Activated CD8-positive, alpha-beta memory T cell treated with anti-CD3 and anti-CD28 coated beads, Interleukin-2, amount 10 ng/mL, durations not matched to agents 7 days and 5 days (primary cell): ENCODE measurements at places on chromosomes 11 and 22.
A peak's percentile ranks its signal among the peaks of the same experiment; 100 is the strongest.

GRCh38 chr11:554428-555226, 5.9 kb downstream of the LMNTD2 start:
- H3K4me3 ChIP-seq, result peak overlapping the region; percentile 9
- H3K4me1 ChIP-seq, result peaks cover 1% of the 10 kb centered on the region
- H3K27me3 ChIP-seq, result peaks cover 18% of the 10 kb centered on the region
- no peaks in the 10 kb centered on the region for H3K36me3 ChIP-seq
- H3K27ac ChIP-seq, result no peak overlapping the region
- peak; percentile 82 for DNase-seq

GRCh38 chr11:77104727-77105126, 2.1 kb downstream of the OMP start:
- H3K27ac ChIP-seq, result no peak overlapping the region
- H3K27me3 ChIP-seq, result peaks cover 3% of the 10 kb centered on the region
- DNase-seq, result no peak
- H3K4me3 ChIP-seq, result no peak overlapping the region
- H3K36me3 ChIP-seq, result peaks cover 2% of the 10 kb centered on the region

- peaks cover 3% of the 10 kb centered on the region for H3K36me3 ChIP-seq
- H3K4me1 ChIP-seq, result peaks cover 26% of the 10 kb centered on the region
- no peaks in the 10 kb centered on the region for H3K27me3 ChIP-seq
- H3K27ac ChIP-seq, result peak overlapping the region; percentile 95
- DNase-seq, result no peak
- H3K4me3 ChIP-seq, result peak overlapping the region; percentile 83
Measured at GRCh38 chr11:65476632-65477148, 22.2 kb upstream of the MALAT1 start.

GRCh38 chr11:114209343-114209742, 86.9 kb upstream of the NNMT start:
- peaks cover 40% of the 10 kb centered on the region for H3K4me1 ChIP-seq
- peak overlapping the region; percentile 45 for H3K27ac ChIP-seq
- no peak overlapping the region for H3K4me3 ChIP-seq
- H3K27me3 ChIP-seq, result no peaks in the 10 kb centered on the region

DNA sequence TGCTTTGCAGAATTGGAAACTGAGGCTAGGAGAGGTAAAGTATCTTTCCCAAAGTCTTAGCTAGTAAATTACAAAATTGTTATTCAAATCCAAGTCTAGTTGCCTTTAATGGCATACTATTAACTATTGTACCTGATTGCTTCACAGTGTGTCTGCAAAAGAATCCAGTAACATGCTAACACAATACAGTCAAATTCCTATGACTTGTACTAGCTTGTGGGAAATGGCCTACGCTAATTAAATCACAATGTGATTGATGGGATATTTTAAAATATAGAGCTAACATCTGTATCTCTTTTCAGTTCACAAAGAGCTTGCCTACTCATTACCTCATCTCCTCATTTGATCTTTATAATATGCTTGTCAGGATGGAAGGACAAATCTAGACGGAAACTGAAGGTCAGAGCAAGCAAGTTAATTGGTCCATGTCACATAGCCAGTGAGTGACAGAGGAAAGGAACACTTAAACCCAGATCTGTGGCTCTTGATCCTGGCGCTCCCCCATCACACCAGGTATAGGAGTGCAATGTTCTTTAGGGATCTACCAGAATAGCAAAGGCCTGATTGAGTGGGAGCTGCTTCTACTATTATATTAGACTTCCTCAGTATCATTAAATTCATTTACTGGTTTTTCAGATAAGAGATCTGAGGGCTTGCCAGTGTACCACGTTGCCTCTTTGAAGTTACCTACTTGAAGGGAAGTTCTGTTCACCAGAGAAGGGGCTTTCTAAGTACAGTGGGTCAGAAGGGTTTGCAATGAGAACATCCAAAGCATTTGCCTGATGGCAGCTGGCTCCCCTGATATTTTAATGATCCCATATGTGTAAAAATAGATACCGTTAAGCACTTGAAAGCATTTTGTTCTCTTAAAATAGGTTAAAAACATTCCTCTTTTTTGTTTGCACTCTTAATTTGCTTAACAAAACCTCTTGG, 213.6 kb upstream of the SESN3 start:
- H3K27me3 ChIP-seq, result no peaks in the 10 kb centered on the region
- no peak overlapping the region for H3K27ac ChIP-seq
- no peaks in the 10 kb centered on the region for H3K36me3 ChIP-seq
- peaks cover 9% of the 10 kb centered on the region for H3K4me1 ChIP-seq

GRCh38 chr11:125950696-125951651, 5.1 kb downstream of the VSIG10L2 start:
- DNase-seq, result peak; percentile 35
- H3K36me3 ChIP-seq, result no peaks in the 10 kb centered on the region
- no peaks in the 10 kb centered on the region for H3K4me1 ChIP-seq

GRCh38 chr22:49827271-49827852, 311 bp downstream of the BRD1 start:
- peak overlapping the region; percentile 41 for H3K4me3 ChIP-seq
- no peak for DNase-seq
- H3K4me1 ChIP-seq, result peaks cover 41% of the 10 kb centered on the region
- H3K27ac ChIP-seq, result no peak overlapping the region

GRCh38 chr11:76206327-76207081, at the start of gene WNT11:
Gene WNT11 (minus strand): TSS chr11:76206502. CDS start chr11:76206407, 95 bp downstream.
- peak; percentile 49 for DNase-seq
- no peak within 1 kb of the TSS for H3K27ac ChIP-seq
- no peaks in the 10 kb centered on the region for H3K36me3 ChIP-seq
- H3K4me1 ChIP-seq, result peaks cover 17% of the 10 kb centered on the region

DNA sequence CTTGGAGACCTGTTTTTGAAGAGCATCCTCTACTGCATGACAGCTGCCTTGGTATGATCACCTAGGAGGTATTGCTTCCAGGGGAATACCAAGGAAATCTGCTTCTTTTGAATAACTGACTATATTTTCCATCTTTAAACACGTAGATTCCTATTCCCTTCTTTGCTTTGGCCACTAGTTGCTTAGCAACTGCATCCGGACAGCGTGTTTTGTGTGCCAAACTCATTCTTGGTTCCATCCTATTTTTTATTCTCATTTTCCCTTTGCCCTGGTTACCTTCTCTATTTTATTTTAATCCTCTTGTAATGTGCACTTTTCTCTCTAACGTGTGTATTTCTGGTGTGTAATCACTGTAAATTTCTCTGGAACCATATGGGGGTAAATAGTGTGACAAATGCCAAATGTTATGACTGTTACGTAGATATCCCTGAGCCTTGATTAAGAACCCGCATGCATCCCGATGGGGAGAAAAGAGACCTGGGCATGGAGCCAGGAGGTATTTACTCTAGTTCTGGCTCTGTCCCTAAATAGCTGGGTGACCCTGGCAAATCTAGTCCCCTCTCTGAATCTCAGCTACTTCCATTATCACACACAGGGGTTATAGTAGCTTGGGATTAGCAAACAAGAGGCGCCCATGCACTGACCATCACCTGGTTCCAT, 241.7 kb downstream of the MIAT start:
- H3K4me1 ChIP-seq, result peaks cover 3% of the 10 kb centered on the region
- no peak overlapping the region for H3K27ac ChIP-seq
- H3K27me3 ChIP-seq, result peaks cover 45% of the 10 kb centered on the region
- no peak for DNase-seq
- no peak overlapping the region for H3K4me3 ChIP-seq
- H3K36me3 ChIP-seq, result no peaks in the 10 kb centered on the region

- H3K36me3 ChIP-seq, result peaks cover 5% of the 10 kb centered on the region
- DNase-seq, result no peak
- no peak overlapping the region for H3K27ac ChIP-seq
- H3K27me3 ChIP-seq, result no peaks in the 10 kb centered on the region
Measured at GRCh38 chr22:37184816-37185541, 3.1 kb downstream of the C1QTNF6 start.

GRCh38 chr11:104404231-104405175, 240.6 kb upstream of the PDGFD start:
- no peak overlapping the region for H3K4me3 ChIP-seq
- no peaks in the 10 kb centered on the region for H3K4me1 ChIP-seq
- H3K36me3 ChIP-seq, result no peaks in the 10 kb centered on the region
- no peak overlapping the region for H3K27ac ChIP-seq
- no peak for DNase-seq

GRCh38 chr11:16846305-16846704, 107.9 kb downstream of the C11orf58 start:
- H3K36me3 ChIP-seq, result no peaks in the 10 kb centered on the region
- no peaks in the 10 kb centered on the region for H3K4me1 ChIP-seq
- H3K4me3 ChIP-seq, result no peak overlapping the region
- DNase-seq, result no peak
- no peak overlapping the region for H3K27ac ChIP-seq
- no peaks in the 10 kb centered on the region for H3K27me3 ChIP-seq

- no peaks in the 10 kb centered on the region for H3K27me3 ChIP-seq
- DNase-seq, result no peak
- H3K27ac ChIP-seq, result peak overlapping the region; percentile 70
- no peak overlapping the region for H3K4me3 ChIP-seq
- H3K36me3 ChIP-seq, result peaks cover 10% of the 10 kb centered on the region
Measured at GRCh38 chr22:41524251-41524661, 20.0 kb downstream of the POLR3H start.

GRCh38 chr11:1777737-1778136, 14.0 kb upstream of the CTSD start:
- no peak for DNase-seq
- peaks cover 17% of the 10 kb centered on the region for H3K4me1 ChIP-seq
- H3K4me3 ChIP-seq, result no peak overlapping the region
- no peak overlapping the region for H3K27ac ChIP-seq
- H3K27me3 ChIP-seq, result peaks cover 3% of the 10 kb centered on the region

DNA sequence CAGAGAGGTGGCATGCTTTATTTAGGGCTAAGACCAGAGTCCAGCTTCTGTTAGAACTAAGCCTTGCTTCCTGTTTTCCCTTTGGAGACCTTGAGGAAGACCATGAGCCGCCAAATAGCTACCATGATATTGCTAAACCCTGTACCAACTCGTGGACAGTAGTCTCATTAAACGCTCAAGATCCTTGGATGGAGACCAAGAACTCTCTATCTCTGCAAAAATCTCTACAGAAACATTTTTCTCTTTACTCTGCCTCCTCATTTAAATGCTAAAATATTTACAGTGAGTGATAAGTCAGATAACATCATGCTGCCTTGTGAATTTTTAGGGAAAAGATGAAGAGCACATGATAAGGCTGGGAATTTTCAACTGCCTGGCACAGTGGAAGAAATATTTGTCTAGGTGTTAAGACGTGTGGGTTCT, 197.8 kb downstream of the MAML2 start:
- DNase-seq, result no peak
- no peak overlapping the region for H3K4me3 ChIP-seq
- peaks cover 1% of the 10 kb centered on the region for H3K4me1 ChIP-seq
- H3K27ac ChIP-seq, result no peak overlapping the region
- H3K36me3 ChIP-seq, result no peaks in the 10 kb centered on the region

DNA sequence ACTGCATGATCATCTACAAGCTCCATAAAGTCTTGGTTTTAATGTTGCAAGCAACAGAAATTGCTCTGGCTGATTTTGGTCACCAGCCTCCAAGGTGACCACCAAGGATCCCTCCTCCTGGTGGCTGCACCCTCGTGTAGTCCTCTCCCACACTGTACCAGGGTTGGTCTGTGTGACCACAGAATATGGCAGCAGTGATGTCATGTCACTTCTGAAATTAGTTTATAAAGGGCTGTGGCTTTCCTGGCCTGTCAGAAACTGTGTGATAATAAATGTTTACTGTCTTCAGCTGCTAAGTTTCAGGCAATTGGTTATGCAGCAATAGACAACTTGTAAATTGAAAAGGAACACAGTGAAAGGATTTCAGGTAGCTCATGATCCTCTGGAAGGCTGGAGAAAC, 5.3 kb upstream of the PRDM11 start:
- peaks cover 72% of the 10 kb centered on the region for H3K27me3 ChIP-seq
- H3K36me3 ChIP-seq, result no peaks in the 10 kb centered on the region
- H3K27ac ChIP-seq, result peak overlapping the region; percentile 58
- DNase-seq, result peak; percentile 88
- peak overlapping the region; percentile 2 for H3K4me3 ChIP-seq

GRCh38 chr11:18527512-18527911, 770 bp upstream of the TSG101 start:
- peaks cover 23% of the 10 kb centered on the region for H3K36me3 ChIP-seq
- H3K27ac ChIP-seq, result peak overlapping the region; percentile 100
- no peak for DNase-seq
- peak overlapping the region; percentile 97 for H3K4me3 ChIP-seq
- peaks cover 38% of the 10 kb centered on the region for H3K4me1 ChIP-seq
- peaks cover 3% of the 10 kb centered on the region for H3K27me3 ChIP-seq

- no peak for DNase-seq
- no peak overlapping the region for H3K4me3 ChIP-seq
- peaks cover 8% of the 10 kb centered on the region for H3K4me1 ChIP-seq
- peaks cover 58% of the 10 kb centered on the region for H3K27me3 ChIP-seq
Measured at GRCh38 chr11:79025622-79026021, 415.2 kb downstream of the TENM4 start.

DNA sequence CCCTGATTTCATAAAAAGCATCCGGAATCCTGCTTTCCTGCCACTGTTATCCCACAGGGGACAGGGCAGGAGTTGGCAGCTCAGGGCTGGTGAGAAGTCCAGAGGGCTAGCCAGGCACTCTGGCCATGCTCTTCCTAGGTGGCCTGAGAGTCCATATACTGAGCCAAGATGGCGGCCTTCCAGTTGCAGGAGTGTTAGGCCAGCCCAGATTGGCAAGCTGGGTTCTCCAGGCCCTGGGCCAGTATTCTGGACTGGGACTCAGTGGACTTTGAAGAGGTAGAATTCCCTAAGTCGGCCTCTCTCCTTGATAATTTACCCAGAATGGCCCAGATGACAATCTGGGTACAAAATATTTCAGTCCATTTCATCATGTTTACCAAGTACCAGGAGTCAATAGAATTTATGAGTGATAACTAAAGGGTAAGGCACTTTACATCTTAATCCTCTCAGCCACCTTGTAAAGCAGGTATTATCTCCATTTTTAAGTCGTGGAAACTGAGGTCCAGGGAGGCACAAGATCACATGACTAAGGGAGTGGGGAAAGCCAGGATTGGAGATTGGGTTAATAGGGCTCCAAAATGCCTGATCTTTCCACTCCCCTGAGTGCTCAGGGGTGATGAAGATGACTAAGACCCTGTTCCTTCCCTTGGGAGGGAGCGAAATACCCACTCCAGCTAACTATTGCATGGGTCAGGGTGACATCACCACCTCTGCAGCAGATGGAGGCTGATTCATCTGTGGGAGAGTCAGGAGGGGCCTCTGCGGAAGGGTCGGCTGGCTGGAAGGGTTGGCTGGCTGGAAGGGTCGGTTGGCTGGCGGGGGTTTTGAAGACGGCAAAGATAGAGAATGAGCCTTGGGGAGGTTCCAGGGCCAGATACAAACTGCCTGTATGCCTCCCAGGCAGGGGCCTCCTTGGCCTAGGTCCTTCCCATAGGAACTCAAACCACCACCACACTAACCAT, 1.2 kb upstream of the MICALL1 start:
- H3K4me3 ChIP-seq, result peak overlapping the region; percentile 66
- no peak for DNase-seq
- H3K27me3 ChIP-seq, result no peaks in the 10 kb centered on the region
- peaks cover 30% of the 10 kb centered on the region for H3K4me1 ChIP-seq
- H3K36me3 ChIP-seq, result no peaks in the 10 kb centered on the region
- peak overlapping the region; percentile 76 for H3K27ac ChIP-seq

DNA sequence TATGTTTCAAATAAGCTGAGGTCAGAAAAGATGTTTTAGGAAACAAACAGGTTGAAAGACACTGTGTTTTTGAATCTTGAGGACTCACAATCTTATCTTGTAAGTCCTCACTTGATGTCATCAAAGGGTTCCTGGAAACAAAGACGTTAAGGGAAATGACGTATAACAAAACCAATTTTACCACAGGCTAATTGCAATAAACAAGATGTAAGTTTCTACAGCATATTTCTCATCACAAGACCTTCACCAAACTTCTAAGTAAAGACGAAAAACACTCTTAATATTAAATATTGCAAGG, 433.5 kb upstream of the FAT3 start:
- H3K4me1 ChIP-seq, result peaks cover 3% of the 10 kb centered on the region
- no peak for DNase-seq
- H3K4me3 ChIP-seq, result no peak overlapping the region
- H3K36me3 ChIP-seq, result no peaks in the 10 kb centered on the region
- H3K27ac ChIP-seq, result peak overlapping the region; percentile 48
